ENCODE measurements at places on chromosomes 16 and 17.
A peak's percentile ranks its signal among the peaks of the same experiment; 100 is the strongest.

DNA sequence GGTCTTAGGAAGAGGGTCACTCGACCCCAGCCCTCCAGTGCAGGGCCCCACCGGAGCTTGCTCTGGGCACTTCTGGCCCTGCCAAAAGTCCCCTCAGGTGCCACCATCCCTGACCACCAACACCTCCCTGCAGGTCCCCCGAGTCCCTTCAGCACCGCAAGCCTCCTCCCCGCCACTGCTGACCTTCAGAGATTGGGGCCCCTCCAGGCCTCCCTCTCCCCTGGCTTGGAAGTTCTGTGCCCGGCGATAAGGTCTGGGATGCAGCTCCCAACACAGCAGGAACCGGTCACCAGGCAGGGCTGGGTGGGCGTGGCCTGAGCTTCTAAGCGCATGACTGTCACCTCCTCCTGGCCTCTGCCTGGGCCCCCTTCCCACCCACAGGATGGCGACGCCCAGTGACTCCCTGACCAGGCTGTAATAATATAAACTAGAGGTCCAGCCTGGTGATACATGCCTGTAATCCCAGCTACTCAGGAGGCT lies 11.2 kb downstream of the PIEZO1 start:
- no peak for DNase-seq

GRCh38 chr17:57114085-57114673 lies 29.1 kb downstream of the AKAP1 start:
- peak; percentile 34 for DNase-seq

DNA sequence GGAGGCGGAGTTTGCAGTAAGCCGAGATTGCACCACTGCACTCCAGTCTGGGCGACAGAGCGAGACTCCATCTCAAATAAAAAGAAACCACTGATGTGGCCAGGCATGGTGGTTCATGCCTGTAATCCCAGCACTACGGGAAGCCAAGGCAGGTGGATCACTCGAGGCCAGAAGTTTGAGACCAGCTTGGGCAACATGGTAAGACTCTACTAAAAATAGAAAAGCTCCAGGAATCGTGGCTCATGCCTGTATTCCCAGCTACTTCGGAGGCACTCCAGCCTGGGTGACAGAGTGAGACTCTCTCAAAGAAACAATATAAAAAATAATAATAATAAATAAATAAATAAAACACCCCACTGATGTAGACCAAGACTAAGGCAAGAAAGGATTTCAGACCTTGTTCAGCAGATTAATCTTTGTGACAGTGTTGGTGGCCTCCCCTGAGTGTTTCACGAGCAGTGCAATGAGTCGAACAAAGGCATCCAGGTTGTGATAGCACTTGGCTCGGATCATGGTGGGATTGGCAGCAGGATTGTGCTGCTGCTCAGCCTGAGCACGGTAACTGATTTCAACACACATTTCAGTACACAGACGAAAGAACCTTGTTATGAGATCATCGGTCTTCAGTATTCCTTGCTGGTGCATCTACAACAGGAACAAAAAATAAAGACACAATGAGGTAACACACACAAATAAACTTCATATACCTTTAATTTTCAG lies 18.6 kb downstream of the SETD6 start:
- no peak for DNase-seq

DNA sequence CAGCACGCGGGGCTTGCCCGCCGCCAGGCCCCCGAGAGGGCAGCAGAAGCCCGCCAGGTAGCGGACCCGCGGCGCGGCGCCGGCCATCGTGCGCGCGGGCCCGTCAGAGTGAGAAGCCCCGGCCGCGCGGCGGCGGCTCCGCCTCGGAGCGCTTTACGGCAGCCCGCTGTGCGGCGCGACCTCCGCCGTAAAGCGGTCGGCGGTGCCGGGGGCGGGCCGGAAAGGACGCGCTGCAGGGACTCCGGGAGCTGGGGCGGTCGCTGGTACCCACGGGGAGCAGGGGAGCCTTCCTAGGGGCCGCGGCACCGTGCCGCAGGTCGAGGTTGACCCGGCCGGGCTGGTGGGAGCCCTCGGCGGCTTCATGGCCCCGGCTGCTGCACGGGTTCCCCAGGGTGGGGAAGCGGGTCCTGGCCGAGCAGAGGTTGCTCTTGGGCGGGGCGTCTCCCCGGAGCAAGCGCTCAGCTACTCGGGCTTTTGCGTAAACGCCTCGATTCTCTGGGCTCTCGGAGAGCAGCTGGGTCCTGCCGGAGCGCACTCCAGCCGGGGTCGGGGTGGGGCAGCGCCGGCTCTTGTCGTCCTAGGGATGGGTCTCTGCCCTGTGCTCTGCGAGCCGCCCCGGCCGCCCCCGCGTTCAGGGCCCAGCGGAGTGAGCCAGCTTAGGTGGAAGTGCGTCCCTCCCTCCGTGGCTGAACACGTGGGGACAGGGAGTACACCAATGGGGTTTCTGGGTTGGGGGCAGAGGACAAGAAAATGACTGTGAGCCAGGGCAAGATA lies at the start of gene FAAP100:
FAAP100 (minus strand) TSS at position 110 of the 774 bp plus-strand sequence; CDS start at position 87, 23 bp downstream.
- peak; percentile 81 for DNase-seq

DNA sequence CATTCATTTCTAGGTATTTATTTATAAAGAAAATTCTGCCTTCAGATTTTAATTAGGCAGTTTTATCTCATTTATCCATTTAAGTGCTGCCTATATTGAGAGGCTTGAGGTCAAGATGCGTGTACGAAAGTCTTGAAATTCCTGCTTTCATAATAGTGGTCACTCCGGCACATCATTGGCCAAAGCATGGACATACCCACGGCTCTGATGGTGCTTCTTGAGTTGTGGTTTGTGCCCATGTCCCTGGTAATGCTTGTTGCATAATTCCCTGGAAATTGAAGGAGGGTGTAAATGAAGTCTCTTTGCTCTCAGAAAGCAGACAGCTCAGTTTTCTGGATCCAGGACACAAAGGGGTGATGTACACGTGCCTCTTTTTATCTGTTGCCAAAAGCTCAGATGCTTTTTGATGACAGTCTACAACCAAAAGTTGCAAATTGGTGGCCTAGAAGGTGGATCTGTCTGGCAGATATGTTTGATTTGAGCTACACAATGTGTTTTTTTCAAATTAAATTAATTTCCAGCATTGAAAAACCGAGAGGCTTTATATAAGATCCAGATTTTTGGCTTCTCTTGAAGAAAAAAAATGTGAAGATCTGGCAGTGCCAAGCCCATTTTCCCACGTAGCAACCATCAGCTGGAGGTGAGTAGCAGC lies 94.4 kb downstream of the SHISA9 start:
- no peak for DNase-seq

DNA sequence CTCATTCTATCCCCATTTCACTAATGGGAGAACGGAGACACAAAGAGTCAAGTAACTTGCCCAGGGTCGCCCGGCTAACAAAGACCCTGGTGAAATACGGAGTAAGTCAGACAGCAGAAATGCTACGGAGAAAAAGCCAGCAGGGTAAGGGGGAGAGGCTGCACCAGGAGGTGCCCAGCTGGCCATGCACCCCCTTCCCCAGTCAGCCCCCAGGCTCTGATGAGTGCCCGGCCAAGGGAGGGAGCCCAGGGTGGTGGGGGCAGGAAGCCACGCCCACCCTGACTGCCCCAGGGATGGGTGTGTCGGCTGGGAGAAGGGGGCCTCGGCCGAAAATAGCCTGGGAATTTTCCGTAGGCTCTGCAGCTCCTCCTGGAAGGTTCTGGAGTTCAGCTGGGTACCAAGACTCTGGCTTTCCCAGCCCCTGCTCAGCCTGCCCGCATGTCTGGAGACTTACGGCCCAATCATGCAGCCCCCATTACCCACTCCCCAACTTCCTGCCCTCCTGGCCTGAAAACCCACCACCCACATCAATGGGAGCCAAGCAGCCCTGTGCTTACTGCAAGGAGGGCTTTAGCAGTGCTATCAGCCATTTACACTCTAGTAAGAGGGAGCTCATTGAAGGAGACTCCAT lies 4.2 kb downstream of the CARHSP1 start:
- no peak for DNase-seq

GRCh38 chr16:82995924-82996441 lies 369.2 kb downstream of the CDH13 start:
- DNase-seq, result no peak

DNA sequence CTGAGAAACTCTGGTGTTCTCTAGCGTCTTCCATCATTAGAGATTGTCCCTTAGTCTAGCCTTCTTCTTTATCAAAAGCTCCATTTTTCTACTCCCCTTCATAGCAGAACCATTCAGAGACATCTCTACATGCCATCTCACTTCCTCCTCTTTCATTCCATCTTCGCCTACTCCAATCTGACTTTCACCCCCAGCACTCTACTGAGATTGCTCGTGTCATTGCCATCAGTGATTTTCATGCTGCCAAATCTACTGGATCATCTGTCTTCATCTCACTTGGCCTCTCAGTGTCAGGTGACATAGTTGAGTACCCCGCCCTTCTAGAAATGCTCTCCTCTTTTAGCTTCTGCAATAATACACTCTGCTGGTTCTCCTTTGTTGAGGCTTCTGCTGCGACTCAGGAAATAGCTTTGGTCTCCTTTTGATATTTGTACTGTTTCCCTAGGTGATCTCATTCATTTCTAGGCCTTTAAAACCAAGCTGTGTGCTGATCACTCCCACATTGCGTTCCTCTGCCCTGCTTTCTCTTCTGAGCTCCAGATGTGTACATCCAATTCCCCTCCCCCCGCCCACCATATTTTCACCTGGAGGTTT lies 119.1 kb downstream of the FTO start:
- no peak for DNase-seq

DNA sequence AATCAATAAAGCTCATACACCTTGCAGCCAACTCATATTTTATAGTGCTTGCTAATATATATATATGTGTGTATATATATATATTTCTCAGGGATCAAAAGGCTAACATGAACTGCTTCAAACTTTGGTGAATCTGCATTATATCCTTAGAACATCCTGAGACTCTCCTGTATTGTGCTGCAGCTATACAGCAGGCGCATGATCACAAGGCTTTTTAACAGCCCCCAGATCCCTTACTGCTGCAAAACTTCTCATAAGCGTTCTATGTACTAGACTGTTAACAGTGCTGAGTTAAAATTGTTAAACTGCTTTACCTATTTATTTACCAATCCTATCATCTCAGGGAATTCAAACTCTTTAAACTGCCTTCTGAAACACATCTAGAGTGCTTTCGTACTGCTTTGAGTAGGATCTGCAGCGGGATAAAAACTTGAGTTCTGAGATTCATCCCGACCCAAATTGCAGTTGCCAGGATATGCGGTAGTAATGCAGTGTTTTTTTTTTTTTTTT lies 1.3 kb downstream of the GPATCH8 start:
- DNase-seq, result no peak

GRCh38 chr17:76504117-76504516 lies 2.9 kb upstream of the RHBDF2 start:
- DNase-seq, result no peak

- no peak for DNase-seq
These were observed 236.6 kb upstream of the NLRP1 start for GRCh38 chr17:5820721-5821456.

- no peak for DNase-seq
These were observed 114.0 kb downstream of the FTO start for GRCh38 chr16:53817812-53818550.

DNA sequence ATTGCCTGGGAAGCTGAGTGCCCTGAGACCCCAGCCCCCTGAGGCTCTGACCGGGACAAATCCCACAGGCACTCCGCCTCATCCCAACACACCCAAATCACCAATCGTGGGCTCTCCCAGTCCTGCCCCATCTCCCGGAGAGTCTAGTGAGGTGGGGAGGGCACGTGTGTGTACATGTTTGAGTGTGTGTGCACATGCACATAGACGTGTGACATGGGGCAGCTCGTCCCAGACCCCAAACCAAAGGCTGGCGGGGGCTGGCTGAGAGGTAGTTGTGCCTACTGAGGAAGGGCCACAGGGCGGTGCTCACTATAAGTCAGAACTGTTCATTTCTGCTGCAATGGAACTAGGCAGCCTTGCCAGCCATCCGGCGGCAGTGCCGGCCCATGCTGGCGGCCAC lies 8.6 kb downstream of the SNAI3 start:
- no peak for DNase-seq

DNA sequence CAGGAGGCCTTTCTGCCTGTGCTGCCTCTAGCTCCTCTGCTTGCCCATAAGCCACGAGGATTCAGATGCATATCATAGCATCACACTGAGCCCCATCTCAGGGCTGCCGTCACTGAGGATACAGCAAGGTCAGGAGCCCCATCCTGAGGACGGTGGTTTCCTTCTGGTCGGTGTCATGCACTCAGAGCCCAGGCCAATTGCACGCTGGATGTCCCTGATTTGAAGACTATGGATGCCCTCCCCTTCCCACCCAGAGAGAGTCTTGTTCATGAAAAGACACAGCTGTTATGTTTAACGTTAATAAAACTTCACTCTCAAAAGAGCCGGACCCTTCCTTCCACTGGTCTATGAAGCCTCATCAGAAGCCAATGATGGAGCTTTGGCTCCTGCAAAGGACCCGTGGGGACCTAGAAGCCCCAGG lies 19.9 kb downstream of the COTL1 start:
- DNase-seq, result no peak

DNA sequence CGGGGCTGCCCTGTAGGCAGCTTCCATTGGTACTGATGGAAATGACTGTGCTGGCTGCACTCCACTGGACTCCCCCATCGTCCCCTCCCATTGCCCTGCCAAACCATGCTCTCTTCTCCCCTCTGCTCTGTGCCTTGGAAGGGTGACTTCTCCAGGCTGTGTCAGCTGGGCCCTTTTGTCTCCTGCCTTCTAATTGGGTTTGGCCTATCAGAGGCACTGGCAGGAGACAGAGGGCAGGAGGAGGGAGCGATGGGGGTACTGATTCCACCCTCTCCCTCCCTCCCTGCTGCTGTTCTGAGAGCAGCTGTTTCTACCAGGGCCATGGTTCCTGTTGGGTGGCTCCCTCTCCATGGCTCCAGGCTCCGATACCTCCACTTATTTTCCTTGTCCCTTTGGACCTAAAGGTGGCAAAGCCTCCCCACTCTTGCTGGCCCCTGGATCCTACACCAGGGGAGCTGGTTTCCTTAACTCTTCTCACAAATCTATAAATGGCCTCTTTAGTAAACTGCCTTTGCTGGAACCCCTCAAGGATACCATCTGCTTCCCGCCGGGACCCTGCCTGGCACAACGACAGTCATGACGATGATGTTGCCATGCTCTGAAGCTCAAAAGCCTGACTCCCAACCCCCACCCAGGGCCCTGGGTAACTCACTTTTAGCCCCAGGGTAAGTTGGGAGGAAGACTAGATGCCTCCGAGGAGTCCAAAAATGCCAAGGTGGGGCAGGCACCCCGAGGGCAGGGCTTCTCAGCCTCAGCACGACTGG lies 123.8 kb upstream of the RPL38 start:
- DNase-seq, result no peak

DNA sequence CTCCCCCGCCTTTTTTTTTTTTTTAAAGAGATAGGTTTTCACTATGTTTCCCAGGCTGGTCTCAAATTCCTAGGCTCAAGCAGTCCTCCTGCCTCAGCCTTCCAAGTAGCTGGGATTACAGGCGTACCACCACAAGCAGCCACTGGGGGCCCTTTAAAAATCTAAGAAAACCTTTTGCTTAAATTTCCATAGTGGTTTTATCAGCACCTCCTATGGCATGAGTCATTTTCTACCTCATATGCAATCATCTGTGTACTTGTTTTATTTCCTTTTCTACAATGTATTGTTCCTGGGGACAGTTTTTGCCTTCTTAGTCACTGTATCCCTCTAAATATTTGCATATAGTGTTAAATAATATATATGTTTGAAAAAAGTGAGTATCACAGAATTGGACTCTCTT lies 29.2 kb downstream of the GNA13 start:
- no peak for DNase-seq

Measured in stimulated activated CD4-positive, alpha-beta T cell treated with anti-CD3 and anti-CD28 coated beads, Interleukin-1b, Interleukin-23, amount 100 ng/mL, for 24 hours (primary cell).